ENCODE measurements at places on chromosomes 16 and 17.

DNA sequence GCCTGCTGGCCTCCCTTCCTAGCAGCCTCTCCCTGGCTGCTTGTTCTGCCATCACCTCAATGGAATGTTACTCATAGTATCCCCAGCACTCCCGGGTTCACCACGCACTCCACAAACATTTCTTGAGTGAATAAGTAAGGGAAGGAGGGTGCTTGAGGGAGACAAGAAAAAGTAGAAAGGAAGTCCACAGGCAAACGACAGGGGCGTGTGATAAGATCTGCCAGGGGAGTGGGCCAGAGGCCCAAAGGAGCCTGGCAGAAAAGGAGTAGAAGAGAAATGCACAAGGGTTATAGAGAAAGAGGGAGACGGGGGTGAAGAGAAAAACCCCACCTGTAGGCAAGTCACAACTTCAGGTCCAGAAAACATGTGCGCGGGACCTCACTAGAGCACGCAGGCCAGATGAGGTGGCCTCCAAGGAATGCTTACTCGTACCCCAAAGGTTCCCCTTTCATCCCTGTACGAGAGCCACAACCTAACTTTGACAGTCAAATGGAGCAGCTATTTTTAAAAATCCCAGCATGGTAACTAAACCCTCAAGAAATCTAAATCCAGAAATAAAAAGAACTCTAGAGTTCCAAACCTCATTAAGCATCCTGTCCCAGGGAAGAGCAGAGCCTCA, 6.6 kb downstream of the ZDHHC7 start:
- DNase-seq = peak; percentile 77

- DNase-seq = no peak
These were observed 3.4 kb downstream of the MAPK8IP3 start for GRCh38 chr16:1709356-1709755.

GRCh38 chr16:25135254-25135878, 23.8 kb downstream of the LCMT1 start:
- DNase-seq = peak; percentile 64

GRCh38 chr16:27579087-27579980, 29.4 kb downstream of the KATNIP start:
- no peak for DNase-seq

DNA sequence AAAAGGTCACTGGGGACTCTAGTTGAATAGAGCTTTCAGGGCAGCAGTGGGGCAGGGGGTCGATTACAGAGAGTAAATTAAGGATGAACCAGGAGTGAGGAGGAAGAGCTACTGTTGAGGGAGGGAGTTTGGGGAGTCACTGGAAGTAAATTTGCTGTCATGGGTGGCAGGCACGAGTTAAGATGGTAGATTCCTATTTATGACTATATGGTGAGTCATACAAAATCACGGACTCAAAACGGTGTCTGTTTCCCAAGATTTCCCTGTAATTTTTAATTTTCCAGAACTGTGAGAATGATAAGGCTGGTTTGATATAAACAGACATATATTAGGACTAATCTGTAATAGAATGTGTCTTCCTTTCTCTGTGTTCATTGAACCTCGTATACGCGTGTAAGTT, 287.6 kb upstream of the GOT2 start:
- peak; percentile 8 for DNase-seq

- DNase-seq = no peak
These were observed 64.4 kb upstream of the LRRC37A3 start for GRCh38 chr17:64983708-64984107.

GRCh38 chr17:50063561-50064252, 7.8 kb downstream of the ITGA3 start:
- no peak for DNase-seq

DNA sequence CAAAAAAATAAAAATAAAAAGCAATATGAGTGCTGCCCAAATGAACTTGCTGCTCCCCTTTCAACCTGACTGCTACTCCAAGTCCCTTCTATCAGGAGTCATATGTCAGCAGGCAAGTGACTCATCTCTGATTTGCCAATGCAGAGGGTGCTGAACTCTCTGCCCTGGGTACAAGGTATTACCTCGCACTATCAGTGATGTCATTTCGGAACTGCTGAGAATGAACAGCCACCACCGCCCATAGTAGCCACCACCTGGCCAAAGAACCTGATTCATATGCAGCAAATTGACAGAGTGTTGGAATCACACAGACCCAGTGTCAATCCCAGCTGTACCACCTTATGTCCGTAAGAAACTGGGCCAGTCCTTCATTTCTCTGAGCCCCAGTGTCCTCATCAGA, 31.2 kb downstream of the LYRM9 start:
- DNase-seq = no peak

- DNase-seq = no peak
These were observed 123.0 kb downstream of the MSI2 start for GRCh38 chr17:57379237-57379894.

DNA sequence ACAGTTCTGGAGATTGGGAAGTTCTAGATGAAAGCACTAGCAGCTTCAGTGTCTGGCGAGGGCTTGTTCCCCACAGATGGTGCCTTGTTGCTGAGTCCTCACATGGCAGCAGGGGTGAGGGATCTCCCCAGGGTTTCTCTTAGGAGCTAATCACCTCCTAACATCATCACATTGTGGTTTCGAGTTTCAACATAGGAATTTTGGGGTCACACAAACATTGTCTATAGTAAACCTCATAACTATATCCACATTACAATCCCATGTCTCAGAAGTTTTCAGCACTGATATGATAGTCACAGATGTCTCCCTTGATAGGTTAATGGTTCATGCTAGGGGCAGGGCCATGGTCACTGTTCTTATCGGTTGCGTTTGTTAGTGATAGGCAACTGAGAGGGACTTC, 13.8 kb downstream of the CLUAP1 start:
- DNase-seq = no peak

- no peak for DNase-seq
These were observed 41.1 kb upstream of the C16orf82 start for GRCh38 chr16:27025581-27025980.

All from A549 (cell line).